ENCODE measurements at places on chromosomes 4 and X.

- ATAC-seq = no peak
Measured at GRCh38 chr4:40418430-40419230, 83.5 kb downstream of the CHRNA9 start.

DNA sequence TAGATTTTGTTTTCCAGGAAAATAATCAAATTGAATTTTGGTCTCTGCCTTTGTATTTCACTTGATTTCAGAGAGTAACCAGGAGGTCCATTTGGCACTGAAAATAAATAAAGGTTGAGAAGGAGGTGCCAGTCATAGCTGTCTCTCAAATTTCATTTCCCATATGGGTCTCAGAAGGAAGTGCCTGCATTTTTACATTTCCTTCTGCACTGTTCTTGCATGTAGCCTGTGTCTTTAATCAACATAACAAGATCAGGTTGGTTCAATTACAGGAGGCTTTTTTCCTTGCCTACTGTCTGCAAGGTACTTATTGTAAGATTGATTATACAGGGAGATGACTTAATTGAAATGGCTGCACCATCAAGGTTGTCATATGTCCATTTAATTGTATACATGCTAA is 15.7 kb downstream of the LRRC66 start:
- no peak for ATAC-seq

- no peak for ATAC-seq
Measured at GRCh38 chr4:1053080-1053661, 41.7 kb downstream of the FGFRL1 start.

DNA sequence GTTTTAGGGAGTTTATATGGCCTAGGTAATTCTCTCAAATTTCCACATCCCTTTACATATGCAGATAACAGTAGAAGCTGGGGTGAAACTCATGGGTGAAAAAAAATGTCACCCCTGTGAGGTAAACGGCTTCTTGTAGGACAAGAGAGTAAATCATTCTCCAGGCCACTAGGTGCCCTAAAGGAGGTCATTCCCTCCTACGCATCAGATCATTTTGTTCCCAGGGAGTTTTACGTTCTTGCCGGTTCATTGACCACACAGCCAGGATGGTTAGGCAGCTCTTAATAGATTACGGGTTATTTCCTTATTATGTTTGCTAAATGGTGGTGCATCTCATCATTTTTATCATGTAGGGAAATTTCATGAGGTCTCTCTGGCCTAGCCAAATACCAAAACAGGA is 225.8 kb upstream of the NOCT start:
- no peak for ATAC-seq

- no peak for ATAC-seq
Measured at GRCh38 chr4:183541752-183542040, 36.8 kb downstream of the ING2 start.

DNA sequence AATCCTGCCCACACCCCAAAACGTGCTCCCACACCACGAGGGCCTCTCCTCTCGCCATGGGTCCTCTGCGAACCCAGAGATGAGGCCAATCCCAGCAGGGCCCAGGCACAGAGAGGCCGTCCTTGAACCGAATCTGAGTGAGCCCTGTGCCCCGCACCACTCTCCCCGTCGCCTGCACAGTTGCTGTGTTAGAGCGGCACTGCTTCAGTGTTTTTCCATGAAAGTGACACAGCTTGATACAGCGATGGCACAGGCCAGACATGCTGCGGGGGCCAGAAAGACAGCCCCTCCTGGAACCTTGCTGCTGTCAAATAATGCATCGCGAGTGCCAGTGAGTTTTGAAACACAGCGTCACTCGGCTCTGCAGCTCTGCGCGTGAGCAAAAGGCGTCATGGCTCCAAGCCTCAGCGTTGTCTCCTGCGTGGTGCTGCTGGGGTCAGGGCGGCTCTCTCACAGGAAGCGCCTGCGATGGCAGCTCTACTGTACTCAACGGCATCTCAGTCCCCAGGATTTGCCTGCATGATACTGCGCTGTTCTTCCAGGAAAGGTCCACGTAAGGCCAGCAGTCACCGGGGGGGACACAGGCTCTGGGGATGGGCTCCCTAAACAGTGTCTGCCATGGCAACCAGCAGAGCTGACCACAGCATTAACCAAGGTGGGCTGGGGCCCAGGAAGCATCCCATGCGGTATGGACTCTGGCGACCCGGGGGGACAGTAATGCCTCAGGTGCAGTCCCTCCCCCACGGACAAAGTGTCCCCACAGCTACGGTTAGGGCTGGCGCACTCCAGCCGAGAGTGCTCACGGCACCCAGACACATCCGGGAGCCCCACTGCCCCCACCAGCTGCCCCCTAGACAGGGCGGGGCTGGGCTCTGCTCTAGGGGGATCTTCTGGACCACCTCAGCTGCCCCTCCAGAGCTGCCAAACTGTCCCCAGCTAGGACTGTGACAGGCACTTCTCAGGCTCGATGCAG is 63.1 kb downstream of the ACOX3 start:
- ATAC-seq = no peak
